ENCODE measurements at places on chromosomes 1 and 21.

- DNase-seq: no peak
Observed at GRCh38 chr1:59625384-59625783, 189.4 kb upstream of the HOOK1 start.

DNA sequence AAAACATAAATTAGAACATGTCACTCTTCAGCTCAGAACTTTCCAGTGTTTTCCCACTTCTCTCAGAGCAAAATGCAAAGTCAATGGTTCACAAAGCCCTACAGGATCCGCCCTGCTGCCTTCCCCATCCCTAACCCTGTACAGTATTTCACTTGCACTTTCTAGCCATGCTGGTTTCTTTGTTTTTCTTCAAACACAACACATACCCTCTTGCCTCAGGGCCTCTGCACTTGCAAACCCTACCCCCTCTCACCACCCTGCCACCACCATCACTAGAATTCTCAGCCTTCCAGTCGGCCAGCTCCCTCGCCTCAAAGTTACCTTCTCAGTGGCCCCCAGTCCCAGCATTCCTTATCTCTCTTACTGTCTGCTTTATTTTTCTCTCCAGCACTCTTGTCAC is 17.6 kb downstream of the TEX35 start:
- DNase-seq: no peak

- DNase-seq: no peak
Observed at GRCh38 chr1:8216005-8216404, 101.9 kb upstream of the SLC45A1 start.

DNA sequence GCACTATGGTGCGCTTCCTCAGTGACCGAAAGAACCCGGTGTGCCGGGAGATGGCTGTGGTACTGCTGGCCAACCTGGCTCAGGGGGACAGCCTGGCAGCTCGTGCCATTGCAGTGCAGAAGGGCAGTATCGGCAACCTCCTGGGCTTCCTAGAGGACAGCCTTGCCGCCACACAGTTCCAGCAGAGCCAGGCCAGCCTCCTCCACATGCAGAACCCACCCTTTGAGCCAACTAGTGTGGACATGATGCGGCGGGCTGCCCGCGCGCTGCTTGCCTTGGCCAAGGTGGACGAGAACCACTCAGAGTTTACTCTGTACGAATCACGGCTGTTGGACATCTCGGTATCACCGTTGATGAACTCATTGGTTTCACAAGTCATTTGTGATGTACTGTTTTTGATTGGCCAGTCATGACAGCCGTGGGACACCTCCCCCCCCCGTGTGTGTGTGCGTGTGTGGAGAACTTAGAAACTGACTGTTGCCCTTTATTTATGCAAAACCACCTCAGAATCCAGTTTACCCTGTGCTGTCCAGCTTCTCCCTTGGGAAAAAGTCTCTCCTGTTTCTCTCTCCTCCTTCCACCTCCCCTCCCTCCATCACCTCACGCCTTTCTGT is 7.3 kb upstream of the PIGV start:
- no peak for DNase-seq

DNA sequence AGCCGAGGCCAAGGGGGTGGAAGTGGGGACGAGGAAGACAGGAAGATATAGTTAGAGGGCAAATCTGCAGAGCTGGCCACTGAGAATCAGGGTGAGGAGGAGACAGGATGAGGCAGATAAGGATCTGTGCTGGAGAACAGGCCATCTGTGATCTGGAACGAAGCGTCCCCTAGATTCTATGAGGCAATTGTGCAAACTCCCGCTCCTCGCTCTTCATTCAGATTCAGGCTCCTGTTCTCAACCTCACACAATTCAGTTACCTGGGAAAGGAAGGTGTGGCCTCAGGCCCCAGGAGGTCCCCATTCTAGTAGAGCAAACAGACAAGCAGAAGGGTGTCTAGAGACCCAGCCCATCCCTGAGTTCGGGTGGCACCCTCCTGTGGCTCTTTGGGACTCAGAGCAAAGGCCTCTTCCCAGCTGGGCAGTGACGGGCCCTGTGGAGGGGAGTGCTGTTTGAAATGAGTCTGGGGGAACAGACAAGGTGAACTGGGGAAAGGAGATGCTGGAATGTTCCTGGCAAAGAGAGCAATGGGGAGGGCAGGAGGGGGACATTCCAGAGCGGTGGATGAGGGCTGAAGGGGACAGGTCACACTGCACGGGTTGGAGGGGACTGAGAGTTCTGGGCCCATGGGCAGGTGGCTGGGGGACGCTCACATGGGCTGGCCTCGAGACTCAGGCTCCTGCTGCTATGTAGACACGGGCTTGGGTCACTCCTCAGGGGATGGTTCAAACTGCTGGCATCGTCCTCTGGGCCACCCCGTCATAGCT is 39.9 kb upstream of the AJAP1 start:
- no peak for DNase-seq

GRCh38 chr1:41898191-41898713 is 20.5 kb downstream of the HIVEP3 start:
- DNase-seq: peak; percentile 87

GRCh38 chr1:17923666-17924065 is 168.5 kb downstream of the ACTL8 start:
- no peak for DNase-seq

Data from CD4-positive, alpha-beta T cell treated with Interleukin-10 for 1 hour (primary cell).